ENCODE measurements at places on chromosomes 7 and 10.

DNA sequence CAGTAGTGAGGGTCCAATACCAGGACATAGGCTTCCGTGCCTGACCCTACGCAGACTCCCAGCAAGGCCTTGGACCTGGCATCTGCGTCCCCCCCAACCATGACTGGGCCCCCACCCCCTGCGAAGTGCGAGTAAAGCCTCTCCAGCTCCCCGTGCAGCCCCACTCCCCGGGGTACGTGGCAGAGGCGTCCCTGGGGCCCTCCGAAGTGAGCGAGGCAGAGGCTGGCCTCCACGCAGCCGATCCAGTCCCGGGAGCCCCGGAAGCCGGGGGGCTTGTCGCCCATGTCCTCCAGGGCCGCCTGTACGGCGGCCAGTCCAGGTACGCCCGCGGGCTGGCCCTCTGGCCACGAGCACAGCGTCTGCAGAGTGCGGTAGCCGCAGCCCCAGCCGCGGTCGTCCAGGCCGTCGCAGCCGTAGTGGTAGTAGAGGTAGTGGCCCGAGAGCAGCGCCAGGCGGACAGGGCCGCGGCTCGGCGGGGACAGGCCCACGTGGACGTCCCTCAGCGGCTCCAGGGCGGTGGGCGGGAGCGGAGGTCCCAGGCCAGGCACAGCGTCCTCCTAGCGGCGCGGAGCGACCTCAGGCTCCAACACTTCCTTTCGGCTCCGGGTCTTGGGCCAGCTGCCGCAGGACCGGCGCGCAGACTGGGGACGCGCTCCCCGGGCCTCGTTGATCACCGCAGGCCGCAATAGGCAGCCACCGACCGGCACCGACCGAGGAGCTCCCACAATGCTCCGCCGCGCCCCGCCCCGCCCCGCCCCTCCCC, at the start of gene UFSP1:
Gene UFSP1, minus strand, starts transcription at position 728 of the 763 bp plus-strand sequence. Its CDS starts 444 bp downstream, at position 284.
- no peak for DNase-seq

- DNase-seq: no peak
These were observed 345.6 kb downstream of the MDFIC start for GRCh38 chr7:115267503-115267902.

- DNase-seq: no peak
These were observed 177.4 kb downstream of the SFMBT2 start for GRCh38 chr10:7233259-7233991.

DNA sequence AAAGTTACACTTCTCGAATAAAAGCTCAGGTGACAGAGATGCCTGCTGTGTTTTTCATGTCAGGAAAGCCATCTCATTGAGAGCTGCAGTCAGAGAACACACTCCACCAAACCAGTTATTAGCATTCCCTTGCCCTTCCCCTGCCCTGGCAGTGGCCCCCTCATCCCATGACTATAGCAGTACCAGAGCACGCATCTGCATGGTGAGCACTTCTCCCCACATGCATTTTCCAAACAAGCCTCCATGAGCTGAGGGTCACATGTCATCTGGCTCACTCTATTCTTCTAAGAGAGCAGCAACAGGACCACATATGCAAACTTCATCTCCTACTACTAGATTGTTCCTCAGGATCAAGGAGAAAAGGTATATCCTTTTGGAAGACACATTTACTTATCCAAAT, 42.4 kb upstream of the FGL2 start:
- DNase-seq: no peak

- no peak for DNase-seq
These were observed 179.3 kb upstream of the FZD8 start for GRCh38 chr10:35821339-35821911.

DNA sequence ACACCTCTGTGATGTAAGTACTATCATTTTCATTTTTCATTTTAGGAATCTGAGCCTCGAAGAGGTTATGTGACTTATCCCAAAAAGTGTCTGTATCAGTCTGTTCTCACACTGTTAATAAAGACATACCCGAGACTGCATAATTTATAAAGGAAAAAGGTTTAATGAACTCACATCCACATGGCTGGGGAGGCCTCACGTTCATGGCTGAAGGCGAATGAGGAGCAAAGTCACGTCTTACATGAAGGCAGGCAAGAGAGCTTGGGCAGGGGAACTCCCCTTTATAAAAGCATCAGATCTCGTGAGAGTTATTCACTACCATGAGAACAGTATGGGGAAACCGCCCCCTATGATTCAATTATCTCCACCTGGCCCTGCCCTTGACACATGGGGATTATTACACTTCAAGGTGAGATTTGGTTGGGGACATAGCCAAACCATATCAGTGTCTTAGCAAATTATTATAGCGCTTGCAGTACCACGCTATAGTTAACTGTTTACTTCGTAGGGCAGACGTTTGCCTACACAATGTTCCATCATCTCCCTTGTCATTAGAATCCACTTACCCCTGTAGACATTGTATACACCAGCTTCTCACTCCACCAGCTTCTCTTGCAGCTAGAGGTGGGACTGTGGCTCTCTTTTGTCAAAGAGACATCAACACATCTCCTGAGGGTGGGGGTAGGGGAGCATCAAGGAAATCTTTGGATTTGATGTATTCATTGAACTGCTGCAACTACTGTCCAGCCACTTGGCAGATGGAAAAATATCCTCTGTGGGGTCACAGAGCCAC, 15.4 kb upstream of the NMT2 start:
- DNase-seq: no peak

Measured in stimulated activated CD4-positive, alpha-beta T cell treated with anti-CD3 and anti-CD28 coated beads, Interleukin-12 subunit alpha, Interleukin-12 subunit beta, amount 100 ng/mL, for 48 hours (primary cell).